ENCODE measurements at places on chromosomes 4 and X.

GRCh38 chr4:55866973-55867574 is 13.6 kb downstream of the EXOC1 start:
- no peak for DNase-seq

DNA sequence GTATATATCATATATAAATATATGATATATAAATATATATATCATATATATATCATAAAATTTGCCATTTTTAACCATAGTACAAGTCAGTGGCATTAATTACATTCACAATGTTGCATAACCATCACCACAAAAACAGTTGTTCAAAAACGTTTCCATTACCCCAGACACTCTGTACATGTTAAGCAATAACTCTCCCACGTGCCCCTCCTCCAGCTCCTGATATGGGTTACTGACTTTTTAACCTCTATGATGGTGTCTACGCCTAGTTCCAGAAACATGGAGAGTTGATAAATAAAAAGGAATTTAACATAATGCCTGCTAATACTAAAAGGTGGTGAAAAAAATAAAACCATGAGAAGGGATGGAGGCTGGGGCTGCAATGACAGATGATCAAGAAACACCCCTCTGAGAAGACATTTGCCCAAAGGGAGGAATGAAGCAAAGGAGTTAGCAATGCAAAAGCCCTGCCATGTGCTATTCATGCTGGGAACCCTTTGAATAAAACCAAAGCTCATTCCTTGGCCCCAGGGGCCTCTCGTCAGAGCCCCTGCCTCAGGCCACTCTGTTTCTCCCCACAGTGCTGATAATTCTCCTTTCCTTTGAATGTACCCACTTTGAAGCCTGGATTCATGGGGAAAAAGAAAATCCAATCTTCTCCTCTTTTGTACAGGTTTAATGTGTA is 144.3 kb downstream of the NWD2 start:
- no peak for DNase-seq

- DNase-seq, result peak; percentile 9
These were observed 833.9 kb upstream of the PRKX start for GRCh38 chrX:4547213-4547836.

DNA sequence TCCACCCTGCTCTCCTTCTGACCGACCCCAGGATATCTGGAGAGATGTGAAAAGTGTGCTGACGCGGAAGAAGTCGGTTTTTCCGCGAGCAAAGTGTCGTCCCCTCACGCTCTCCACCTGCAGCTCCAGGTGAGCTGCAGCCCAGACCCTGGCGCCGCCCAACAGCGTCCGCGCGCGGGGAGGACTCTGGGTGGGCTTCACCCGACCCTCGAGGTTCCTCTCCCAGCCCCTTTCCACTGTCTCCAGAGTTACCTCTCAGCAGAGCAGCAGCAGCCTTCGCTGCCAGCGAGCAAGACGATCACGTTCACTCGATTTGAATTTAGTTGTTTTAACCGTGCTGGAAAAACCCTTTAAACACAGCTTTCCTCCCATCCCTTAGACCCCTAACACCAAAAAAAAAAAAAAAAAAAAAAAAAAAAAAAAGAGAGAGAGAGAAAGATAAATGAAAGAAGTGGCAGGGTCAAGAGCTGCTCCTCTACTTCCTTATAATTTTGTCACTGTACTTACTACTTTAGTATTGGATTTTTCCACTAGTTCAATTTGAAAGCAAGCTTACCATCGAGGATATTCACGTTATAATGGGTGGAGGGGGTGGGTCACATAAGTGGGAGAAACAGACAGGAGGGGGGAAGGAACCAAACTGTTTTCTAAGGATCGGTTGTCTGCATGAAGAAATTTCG is 758 bp upstream of the NR3C2 start:
- no peak for DNase-seq

DNA sequence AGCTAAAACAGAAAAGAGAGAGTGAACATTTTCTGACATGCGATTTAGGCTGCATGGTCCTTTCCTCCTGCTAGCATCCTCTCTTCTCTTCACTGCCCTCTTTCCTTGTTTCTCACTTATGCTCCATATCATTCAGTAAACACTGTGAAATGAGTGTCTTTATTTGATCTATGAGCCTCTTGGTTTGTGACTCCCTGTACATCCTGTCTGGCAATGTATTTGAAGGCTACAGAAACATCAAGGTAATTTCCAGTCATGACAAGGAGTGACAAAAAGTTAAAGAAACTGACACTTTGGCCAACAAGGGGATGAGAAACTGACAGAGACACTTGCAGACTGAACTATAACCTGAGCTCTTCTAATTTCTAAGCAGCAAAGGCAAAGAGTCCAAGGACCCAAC is 8.7 kb downstream of the FTHL17 start:
- DNase-seq, result no peak

DNA sequence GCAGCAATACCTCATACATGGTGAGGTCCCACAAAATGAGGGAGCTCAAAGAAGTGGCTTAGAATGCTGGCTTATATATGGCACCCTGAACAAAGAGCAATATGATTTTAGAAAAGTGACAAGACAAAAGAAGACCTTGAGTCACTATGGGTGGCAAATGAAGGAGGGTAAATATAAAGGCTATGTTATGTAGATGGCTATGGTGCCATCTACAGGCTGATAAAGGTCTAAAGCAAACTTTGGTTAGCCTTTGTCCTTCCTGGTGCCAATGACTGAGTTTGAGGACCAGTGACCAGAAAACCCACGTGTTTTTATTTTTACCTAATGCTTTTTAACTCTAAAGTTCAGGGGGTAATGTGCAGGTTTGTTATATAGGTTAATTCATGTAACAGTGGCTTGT is 151.8 kb downstream of the CCNG2 start:
- no peak for DNase-seq

DNA sequence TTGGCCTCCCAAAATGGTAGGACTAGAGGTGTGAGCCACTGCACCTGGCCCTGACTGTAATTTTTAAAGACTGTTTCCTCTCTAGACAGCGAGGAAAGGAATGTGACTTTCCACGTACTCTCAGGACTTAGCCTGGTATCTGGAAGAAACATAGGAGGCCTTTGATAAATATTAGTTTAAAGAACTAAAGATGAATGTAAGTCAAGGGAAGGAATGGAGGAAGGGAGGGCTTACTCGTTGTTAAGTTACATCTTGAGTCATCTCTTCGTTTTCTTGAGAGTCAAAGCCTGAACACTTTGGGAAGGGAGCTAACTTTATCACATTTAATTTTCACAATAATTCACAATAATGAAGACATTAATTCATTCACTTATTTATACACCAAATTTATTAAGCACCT is 7.2 kb upstream of the LNX1 start:
- DNase-seq, result no peak

GRCh38 chr4:52507774-52508173 is 151.3 kb downstream of the USP46 start:
- no peak for DNase-seq

DNA sequence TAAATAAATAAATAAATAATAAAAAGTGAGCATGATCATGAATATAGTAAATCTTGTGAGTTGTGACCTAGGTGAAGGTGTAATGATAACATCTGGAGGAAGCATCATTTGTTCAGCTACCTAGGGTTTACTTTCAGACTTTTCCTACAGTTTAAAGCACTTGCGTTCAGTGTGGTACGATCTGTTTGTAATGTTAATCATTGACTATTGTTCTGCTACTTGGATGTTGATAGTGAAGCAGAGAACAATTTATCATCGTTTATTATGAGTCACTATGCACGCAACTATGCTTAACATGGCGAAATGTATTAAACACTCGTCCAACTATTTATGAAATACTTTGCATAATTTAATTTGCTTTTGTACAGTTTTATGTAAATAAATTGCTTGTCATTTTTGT is 426.2 kb downstream of the PCDH7 start:
- no peak for DNase-seq

- DNase-seq, result no peak
These were observed at the start of gene MAGEA4 for GRCh38 chrX:151912780-151913179. Gene MAGEA4 (plus strand): TSS chrX:151912889. CDS start chrX:151923665, 10,776 bp downstream.

DNA sequence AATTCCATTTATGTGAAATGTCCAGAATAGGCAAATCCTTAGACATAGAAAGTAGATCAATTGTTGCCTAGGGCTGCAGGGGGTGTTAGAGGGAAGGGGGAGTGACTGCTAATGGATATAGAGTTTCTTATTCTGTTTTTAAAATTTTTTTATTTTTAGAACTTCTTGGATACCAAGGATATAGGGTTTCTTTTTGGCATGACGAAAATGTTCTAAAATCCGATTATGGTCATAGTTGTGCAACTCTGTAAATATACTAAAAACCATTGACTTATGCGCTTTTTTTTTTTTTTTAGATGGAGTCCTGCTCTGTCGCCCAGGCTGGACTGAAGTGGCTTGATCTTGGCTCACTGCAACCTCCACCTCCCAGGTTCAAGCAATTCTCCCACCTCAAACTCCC is 125.2 kb upstream of the USP9X start:
- no peak for DNase-seq

DNA sequence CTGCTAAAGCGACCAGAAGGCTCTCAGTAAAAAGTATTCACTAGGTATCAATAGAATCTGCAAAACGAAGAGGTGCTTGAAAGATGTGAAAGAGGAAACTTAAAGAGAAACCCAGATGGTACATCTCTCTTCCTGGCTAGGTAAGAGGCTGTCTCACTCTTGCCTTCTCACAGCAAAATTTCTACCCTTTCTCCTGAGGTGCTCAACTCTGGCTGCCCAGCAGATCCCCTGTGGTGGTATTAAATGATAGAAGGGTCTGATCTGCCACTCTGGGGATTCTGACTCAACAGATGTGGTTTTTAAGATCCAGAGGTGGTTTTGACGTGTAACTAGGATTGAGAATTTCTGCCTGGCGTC is 14.9 kb upstream of the TSPAN5 start:
- DNase-seq, result no peak

GRCh38 chrX:79452881-79453280 is 85.7 kb upstream of the ITM2A start:
- DNase-seq, result no peak

DNA sequence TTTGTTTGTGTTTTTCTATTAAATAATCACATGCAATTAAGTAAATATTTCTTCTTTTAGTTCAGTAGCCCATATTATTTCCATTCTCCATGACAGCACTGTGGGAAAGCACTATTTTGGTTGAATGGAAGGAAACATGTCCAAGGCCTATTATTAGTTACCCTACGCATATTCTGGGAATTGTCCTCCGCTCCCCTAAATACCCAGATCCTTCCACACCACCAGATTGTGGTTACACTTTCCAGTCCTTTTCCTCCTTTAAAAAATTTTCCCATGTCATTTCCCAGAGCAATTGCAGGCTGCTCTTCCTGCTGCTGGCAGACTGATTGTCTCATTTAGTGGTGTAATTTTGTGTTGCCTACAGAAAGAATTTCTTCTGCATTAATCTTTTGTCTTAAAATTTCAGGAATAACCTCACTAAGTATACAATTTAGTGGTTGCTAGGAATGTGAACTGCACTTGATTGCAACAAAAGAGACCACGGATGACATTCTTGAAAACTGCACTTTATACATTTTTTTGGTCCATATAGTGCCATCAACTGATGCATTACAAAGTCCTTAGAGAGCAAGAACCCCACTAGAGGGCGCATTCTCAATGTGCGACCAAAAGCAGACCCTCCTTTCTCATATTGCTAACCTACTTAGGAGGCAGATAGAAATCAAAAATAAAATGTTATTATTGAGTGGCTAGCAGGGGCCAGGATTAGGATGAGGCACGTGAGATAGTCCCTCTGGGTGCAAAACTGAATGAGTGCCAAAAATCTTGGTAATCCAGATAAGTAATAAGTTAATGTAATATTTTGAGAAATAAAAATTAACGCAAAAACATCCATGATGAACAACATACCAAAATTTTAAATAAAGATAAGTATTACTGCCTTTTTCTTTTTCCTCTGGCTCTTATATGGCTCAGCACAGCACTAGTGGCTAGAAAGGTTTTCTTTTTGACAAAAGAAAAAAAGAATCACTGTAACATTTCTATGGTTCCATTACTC is 98.8 kb upstream of the IQCM start:
- no peak for DNase-seq

DNA sequence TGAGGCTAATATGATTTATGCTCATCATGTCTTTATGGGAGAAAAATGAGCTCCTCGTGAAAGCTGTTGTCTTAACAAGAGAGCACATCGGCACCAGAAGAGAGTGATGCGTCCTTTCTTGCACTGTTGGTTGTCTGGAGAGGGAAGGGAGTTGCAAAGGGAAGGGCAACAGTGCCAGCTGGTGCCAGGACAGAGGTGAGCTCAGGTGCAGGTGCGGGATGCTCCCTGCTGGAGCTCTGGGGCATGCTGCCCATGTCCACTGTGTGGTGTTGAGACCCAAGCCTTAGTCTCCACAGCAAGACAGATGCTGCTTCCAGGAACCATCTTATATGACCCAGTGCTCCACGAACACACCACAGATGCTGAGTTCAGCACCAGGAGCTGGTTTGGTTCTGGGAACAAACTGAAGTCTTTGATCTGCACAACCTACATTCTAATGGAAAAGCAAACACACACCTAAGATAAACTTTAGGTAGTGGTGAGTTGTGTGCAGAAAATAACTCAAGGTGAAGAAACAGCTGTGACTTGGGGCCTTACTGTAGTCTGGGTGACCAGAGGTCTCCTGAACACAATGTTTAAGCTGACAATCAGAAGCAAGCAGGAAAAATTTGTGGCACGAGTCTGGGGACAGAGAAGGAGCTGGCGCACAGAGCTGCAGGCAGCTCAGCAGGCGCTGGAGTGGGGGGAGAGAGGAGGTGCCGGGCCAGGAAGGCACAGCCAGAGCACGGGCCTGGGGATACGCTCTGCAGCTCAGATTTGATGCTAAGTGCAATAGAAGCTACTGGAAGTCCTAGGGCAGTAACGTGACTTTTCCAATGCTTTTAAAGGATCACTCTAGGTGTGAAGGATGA is 73.2 kb downstream of the HAUS3 start:
- no peak for DNase-seq

GRCh38 chrX:66677430-66677829 is 38.6 kb upstream of the EDA2R start:
- DNase-seq, result no peak

DNA sequence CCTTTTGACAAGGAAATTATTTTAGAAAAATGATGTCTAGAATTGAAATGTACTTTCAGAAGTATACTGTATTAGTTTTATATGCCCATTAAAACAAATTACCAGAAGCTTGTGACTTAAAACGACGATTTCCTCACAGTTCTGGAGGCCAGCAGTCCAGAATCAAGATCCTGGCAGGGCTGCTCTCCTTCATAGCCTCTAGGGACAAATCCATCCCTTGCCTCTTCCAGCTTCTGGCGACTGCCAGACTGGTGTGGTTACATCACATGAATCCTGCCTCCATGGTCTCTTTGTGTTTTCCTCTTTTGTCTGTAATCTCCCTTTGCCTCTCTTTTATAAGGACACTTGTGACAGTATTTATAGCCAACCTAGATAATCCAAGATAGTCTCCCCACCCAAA is 97.1 kb downstream of the IQCM start:
- DNase-seq, result no peak

DNA sequence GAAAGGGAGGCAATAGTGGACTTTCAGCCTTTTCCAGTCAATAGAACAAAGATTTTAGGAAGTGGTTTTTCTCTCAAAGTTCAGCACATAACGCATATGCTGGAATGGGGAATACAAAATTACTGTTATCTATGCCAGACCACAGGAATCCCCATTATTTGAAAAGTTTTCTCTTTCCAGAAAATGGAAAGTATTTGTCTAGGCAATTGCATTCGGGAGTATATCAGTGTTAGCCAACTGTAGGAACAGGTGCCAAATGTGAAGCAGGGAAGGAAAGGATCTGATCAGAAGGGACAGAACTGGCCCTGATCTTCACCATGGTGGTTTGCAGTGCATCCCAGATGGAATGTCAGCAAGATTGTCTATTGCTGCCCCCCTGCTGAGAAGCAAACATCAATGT is 213.6 kb downstream of the CPE start:
- DNase-seq, result no peak
